ENCODE measurements at places on chromosomes 13 and 19.
A peak's percentile ranks its signal among the peaks of the same experiment; 100 is the strongest.

DNA sequence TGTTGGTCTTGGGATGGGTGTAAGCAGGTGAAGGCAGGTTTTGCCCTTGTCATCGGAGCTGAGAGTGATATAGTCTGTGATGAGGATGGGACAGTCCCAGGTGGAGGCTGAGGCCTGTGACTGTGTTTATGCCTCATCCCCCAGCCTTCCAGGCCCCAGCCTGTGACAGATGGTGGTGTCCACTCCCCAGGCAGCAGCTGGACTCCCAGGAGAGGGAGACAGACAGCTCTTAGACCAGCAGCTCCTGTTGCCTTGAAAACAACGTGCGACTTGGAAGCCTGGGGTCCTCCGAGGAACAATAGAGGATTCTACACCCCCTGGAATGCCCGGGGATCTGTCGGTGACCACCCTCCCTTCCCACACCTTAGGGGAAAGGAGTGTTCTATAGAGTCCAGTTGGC lies 63.8 kb downstream of the CHST8 start:
- no peak overlapping the region for H3K4me3 ChIP-seq
- H3K27ac ChIP-seq: no peak overlapping the region
- no peaks in the 10 kb centered on the region for H3K4me1 ChIP-seq

GRCh38 chr19:34936184-34936583 lies 9.5 kb downstream of the ZNF30 start:
- no peak overlapping the region for H3K27ac ChIP-seq
- no peaks in the 10 kb centered on the region for H3K27me3 ChIP-seq
- H3K4me1 ChIP-seq: no peaks in the 10 kb centered on the region
- H3K4me3 ChIP-seq: no peak overlapping the region
- no peak for DNase-seq

DNA sequence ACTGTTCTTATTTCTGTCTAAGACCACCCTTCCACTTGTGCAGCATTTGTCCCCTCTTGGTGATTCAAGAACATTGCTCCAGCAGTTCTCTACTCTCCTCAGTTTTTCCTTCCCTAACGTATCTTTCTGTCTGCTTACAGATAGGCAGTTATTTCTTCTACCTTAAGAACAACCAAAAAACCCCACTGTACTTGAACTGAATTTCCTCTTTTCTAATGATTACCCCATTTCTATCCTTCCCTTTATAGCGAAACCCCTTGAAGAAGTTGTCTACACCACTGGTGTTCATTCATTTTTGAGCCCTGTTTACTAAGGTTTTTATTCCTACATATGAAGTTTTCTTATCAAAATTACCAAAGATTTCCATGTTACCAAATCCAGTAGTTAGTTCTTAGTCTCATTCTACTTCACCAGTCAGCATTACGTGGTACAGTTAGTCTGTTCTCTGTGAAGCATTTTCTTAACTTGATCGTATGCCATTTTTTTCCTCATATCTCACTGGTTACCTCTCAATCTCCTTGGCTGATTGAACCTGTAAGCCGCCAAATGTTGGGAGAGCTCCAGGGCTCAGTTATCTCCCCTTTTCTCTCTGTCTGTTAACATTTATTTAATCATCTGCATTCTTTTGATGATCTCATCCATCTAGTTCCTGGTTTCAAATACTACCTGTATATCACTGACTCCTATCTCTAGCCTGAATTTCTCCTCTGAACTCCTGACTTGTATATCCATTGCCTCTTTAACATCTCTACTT lies 9.0 kb downstream of the LSM14A start:
- no peak overlapping the region for H3K27ac ChIP-seq
- DNase-seq: no peak
- H3K4me1 ChIP-seq: peaks cover 25% of the 10 kb centered on the region
- no peaks in the 10 kb centered on the region for H3K27me3 ChIP-seq
- no peak overlapping the region for H3K4me3 ChIP-seq

DNA sequence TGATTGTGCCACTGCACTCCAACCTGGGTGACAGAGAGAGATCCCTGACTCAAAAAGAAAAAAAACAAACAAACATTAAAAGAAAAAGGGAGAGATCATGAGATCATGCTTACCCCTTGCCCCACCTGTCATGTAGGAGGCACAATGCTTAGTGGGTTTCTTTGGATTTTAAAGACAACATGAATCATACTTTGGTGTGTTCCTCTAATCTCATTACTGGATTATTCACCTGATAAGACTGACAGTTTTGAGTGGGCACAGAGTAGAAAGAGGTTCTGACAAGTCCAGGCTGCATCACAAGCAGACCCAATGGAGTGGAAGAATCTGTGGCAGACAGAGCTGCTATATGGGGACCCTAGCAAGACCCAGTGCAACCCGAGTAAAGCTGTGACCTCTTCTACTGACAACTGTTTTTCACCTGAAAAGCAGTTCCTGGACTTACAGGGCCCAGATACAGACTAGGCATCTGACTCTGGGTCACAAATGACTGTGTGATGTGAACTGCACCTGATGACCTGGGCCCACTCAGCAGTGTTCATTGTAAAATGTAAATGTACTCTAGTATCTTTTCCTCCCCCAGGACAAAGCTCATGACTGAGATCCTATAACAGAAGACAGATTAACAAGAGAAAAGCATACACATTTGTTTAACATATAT lies 28.9 kb upstream of the USP12 start:
- H3K4me3 ChIP-seq: no peak overlapping the region
- H3K27ac ChIP-seq: no peak overlapping the region
- H3K27me3 ChIP-seq: peaks cover 5% of the 10 kb centered on the region
- H3K4me1 ChIP-seq: no peaks in the 10 kb centered on the region
- no peaks in the 10 kb centered on the region for H3K36me3 ChIP-seq
- DNase-seq: no peak

DNA sequence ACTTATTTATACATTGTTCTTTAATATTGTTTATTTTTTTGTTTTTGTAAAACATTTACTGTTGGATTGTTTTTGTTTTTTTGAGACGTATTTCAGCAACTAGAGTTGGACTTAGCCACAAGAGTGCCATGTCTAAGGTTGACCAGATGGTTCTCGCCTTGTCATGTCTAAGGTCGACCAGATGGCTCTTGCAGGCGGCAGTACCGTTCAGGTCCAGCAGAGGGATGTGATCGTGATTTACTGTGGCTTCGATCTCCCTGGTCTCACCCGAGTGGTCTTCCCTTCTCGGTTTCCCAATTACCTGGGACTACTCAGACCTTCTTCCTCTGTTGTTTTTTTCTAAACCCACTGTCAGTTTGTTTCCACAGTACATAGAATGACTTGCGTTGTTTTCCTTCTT lies 1438.6 kb downstream of the UQCRFS1 start:
- no peaks in the 10 kb centered on the region for H3K4me1 ChIP-seq
- no peak overlapping the region for H3K4me3 ChIP-seq
- no peaks in the 10 kb centered on the region for H3K27me3 ChIP-seq
- H3K27ac ChIP-seq: no peak overlapping the region

- H3K4me1 ChIP-seq: no peaks in the 10 kb centered on the region
- H3K27ac ChIP-seq: no peak overlapping the region
- H3K36me3 ChIP-seq: no peaks in the 10 kb centered on the region
- no peak overlapping the region for H3K4me3 ChIP-seq
- no peak for DNase-seq
Observed at GRCh38 chr19:27744926-27745768, 1467.8 kb downstream of the UQCRFS1 start.

- no peak overlapping the region for H3K4me3 ChIP-seq
- H3K27ac ChIP-seq: no peak overlapping the region
- no peak for DNase-seq
- H3K27me3 ChIP-seq: no peaks in the 10 kb centered on the region
- no peaks in the 10 kb centered on the region for H3K36me3 ChIP-seq
- H3K4me1 ChIP-seq: no peaks in the 10 kb centered on the region
Observed at GRCh38 chr19:46720503-46721239, 3.8 kb upstream of the PRKD2 start.

DNA sequence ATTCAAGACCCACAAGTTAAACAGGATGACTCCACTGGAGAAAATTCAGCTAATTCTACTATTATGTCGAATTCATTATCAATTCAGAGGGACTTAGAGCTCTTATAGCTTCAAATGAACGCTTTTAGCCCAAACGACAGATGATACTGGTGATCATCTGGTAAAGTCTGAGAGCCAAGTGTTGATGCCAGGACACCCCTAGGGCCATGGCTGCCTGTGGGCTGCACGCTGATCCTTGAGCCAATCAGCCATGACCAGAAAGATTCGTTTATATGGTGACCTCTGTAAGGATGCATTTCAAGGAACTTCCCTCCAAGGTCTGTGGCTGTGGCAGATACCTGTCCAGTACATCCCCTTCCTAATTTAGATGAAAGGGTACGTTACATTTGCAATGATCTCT lies 10.9 kb downstream of the MEDAG start:
- DNase-seq: no peak
- no peak overlapping the region for H3K4me3 ChIP-seq
- H3K4me1 ChIP-seq: peaks cover 4% of the 10 kb centered on the region
- H3K27me3 ChIP-seq: no peaks in the 10 kb centered on the region

DNA sequence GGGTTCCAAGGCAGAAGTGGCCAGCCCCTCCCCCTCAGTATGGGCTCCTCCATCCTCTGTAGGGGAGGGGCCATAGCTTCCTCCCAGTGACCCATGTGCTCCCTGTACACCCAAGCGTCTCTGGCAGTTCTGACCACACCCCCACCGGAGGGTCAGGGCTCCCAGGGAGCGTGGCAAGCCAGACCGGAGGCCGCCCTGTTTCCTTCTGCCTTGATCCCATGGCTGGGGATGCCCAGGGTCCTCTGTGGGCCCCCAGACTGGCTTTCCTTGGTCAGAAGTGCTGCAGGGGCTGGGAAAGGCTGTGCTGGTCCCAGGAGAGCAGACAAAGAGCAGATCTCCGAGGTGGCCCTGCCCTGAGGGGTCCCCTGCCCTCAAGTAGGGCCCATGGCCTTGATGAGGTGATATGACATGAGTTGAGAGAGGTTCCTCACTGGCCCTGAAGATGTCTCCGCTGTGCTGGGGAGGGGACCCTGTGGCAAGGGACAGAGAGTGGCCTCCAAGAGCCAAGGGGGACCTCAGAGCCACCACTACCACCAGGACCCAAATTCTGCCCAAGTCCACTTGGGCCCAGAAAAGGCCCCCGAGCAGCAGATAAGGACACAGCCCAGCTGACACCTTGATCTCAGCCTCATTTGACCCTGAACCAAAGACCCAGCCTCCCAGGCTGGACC lies 7.8 kb upstream of the F2RL3 start:
- no peaks in the 10 kb centered on the region for H3K27me3 ChIP-seq
- peak overlapping the region; percentile 72 for H3K27ac ChIP-seq
- no peak overlapping the region for H3K4me3 ChIP-seq
- no peaks in the 10 kb centered on the region for H3K4me1 ChIP-seq

- H3K27me3 ChIP-seq: no peaks in the 10 kb centered on the region
- no peak overlapping the region for H3K4me3 ChIP-seq
- no peaks in the 10 kb centered on the region for H3K36me3 ChIP-seq
- no peaks in the 10 kb centered on the region for H3K4me1 ChIP-seq
- no peak for DNase-seq
Observed at GRCh38 chr13:56134524-56134923, 1006.2 kb upstream of the PRR20A start.

DNA sequence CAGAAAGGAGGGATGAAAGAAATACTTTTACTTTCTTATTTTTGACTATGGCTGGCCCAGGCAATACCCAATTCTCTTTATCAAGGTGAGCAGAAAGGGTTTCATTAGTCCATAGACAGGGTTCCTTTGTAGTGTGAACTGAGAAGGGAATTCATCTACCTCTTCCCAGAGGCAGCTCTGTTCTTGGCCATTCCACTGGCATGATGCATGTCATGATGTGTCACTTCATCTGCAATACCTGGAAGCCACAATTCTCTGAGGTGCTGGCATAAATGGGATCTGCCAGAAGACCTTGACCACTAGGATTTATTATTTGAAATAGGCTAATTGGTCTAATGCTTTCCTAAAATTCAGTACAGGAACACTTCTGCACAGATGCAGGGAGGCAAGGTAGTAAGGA lies 542.8 kb downstream of the RFC3 start:
- DNase-seq: no peak
- no peak overlapping the region for H3K27ac ChIP-seq
- H3K27me3 ChIP-seq: no peaks in the 10 kb centered on the region
- no peak overlapping the region for H3K4me3 ChIP-seq
- no peaks in the 10 kb centered on the region for H3K4me1 ChIP-seq

Data from breast epithelium (tissue), 4 donors.